Pons (tissue), 1 donor: ENCODE measurements at places on chromosomes 7 and 10.

DNA sequence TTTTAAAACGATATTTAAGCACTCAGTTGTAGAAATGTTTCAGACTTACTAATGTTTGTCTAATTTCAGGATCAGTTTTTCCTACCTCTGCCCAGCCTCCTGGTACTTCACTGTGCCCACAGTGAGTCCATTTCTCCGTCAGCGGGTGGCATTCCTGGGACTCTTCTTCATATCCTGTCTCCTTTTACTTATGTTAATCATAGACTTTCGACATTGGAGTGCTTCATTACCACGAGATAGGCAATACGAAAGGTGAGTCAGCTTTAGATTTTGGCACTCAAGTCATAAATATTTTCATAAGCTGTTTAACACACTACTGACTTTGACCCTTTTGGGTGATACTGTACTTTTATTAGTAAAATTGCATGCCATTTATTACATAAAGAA, 2.1 kb downstream of the ENTPD7 start:
- DNase-seq: no peak

GRCh38 chr7:87599336-87599735, 1.3 kb downstream of the ABCB1 start:
- no peak for DNase-seq

GRCh38 chr10:103463499-103463898, 4.8 kb upstream of the CALHM1 start:
- no peak for DNase-seq

- DNase-seq: no peak
Observed at GRCh38 chr10:59678884-59679301, 30.8 kb downstream of the SLC16A9 start.

DNA sequence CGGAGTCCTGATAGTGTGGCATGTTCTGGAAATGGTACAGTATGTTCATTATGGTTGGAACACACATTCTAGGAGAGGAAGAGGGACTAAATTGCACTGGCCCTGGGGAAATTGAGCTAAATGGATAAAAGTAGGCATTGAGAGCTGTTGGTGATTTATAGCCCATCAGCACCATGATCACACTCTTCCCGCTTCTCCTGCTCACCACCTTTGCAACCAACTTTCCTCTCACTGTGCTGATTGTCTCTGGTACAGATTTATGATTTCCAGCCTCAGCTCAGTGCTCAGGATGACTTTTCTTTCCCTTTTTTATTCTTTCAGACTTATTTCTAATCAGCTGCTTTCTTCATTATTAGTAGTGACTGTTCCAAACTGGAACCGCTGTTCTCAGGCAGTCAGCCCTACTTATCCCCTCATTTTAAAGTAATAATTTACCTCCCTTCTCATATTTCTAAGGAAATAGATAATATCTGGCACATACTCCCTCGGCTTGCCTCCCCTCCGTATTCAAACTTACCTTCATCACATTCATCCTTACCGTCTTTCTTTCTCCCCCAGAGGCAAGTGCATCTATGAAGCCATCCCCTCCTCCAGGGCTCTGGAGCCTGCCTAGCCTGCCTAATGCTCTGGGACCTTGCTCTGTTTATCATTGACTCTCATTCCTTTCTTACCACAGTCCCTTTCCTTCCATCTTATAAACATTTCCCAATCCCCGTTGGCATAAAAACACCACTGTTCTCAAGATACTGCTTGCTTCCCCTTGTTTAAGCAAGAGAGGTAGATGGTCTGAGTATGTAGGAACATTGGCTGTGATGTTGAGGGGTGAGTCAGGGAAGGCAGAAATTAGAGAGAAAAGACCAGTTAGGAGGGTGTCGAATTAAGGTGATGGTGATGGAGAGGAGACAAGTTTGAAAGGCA, 51.6 kb upstream of the RPA3 start:
- no peak for DNase-seq

DNA sequence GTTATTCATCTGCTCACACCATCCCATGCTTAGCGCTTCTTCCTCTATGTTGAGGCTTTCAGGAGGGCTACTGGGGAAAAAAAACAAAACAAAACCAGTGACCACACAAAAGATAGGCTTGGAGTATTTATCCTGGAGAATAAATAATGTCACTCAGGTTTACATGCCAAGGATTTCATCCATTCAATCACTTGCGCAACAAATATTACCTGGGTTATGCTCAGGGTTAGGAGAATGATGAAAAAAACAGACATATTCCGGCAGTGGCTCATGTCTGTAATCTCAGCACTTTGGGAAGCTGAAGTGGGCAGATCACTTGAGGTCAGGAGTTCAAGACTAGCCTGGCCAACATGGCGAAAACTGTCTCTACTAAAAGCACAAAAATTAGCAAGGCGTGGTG, 3.3 kb upstream of the ELOVL3 start:
- no peak for DNase-seq

DNA sequence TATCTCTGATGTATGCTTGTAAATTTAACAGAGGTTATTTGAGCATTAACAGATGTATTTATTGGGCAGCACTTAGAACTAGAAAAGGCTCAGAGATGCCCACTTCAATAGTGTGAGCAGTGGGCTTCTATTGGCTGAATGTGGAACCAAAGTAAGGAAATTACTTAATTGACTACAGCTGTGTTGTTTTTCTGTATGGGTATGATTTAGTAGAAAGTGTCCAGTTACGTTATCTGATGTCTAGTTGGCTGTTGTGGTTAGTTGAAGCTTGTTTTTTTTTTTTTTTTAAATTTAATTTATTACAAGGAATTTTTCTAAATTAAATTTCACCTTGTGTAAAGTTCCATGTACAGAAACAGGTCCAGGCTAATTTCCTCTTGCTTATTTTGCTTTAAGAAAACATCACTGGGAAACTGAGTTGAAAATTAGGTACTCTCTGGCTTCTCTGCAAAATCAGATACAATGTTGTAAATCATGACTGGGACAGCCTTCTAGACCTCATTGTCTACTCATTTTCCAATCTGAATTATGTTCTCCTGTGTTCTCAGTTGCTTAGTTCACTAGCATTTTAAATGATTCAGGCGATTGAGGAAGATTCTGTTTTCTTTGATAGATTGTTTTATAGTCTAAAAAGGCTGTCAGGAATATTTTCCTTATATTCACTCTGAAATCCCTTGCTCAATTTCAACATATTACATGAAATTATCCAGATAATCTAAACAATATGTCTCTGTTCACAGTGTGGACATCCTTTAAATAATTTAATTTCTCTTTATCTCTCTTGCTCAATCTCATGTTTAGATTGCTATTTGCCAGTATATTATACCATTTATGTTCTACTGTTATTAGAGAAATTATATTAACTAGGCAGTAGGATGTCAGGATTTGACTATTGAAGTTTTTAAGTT, 53.0 kb downstream of the PHF14 start:
- no peak for DNase-seq

DNA sequence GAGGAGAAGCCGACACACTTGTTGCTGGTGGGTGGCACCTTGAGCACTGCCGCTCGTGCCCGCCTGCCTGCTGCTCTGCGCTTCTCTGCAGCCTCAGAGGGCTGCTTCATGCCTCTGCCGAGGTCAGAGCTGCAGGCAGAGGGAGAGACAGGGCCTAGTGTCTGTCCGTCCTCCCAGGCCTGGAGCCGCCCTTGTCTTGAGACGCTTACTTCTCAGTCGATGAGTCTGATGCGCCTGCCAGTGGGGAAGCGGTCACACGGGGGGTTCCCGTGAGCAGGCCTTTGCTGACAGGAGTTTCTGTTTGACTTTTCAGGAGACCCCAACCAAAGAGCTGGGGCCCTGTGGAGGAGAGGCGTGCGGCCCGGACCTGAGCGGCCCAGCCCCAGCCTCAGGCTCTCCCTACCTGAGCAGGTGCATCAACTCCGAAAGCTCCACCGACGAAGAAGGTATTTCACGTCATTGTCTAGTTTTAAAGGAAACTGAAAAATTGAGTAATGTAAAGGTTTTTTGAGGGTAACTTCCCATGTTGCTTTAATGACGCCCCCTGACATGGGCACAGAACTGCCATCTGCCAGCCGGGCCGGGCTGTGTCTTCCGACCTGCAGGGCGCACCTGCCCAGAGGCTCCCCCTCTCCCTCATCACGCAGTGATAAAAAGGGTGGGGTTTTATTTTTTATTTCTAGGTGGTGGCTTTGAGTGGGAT, 7.8 kb upstream of the BHLHA15 start:
- DNase-seq: no peak

- peak; percentile 19 for DNase-seq
Observed at GRCh38 chr7:159068488-159068811, 76.2 kb downstream of the VIPR2 start.

DNA sequence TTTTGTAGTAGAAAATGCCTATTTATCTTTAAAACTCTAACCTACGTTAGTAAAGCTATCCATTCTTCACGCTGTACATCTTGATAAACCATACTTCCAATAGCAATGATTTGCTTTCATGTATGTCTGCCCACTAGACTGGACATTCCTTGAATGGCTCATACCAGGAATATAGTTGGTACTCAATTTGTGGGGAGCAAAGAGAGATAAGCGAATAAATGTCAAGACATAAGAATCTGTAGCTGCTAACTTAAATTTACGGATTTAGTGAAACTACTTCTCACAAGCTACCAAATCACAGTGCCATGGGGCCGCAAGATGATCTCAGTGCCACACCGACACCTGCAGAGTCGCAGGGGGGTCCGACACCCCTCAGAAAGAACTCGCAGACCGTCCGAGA, 763 bp upstream of the RALA start:
- DNase-seq: peak; percentile 12
